Kidney (tissue), 22 donors: ENCODE measurements at places on chromosomes 4 and X. TPM values are rescaled to one million over a fixed set of nuclear protein-coding genes. Genes with fewer than 3 reads are reported as not detected.

- H3K4me3 ChIP-seq: no peak overlapping the region
- DNase-seq: no peak
- no peak overlapping the region for H3K27ac ChIP-seq
- H3K36me3 ChIP-seq: no peaks in the 10 kb centered on the region
Measured at GRCh38 chr4:174835536-174835935, 6.5 kb upstream of the GLRA3 start.

Gene PLS3
- 110 TPM for total RNA-seq

DNA sequence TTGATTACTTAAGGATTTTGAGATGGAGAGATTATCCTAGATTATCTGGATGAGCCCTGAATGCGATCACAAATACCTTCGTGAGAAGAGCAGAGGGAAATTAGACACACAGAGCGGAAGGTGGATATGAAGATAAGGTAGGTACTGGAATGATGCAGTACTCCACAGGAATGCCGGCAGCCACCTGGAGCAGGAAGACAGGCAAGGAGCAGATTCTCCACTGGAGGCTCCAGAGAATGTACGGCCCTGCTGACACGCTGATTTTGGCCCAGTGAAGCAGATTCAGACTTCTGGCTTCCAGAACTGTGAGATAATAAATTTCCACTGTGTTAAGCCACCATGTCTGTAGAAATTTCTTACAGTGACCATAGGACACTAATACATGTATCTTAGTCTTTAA, 79.4 kb upstream of the PITX2 start:
- no peaks in the 10 kb centered on the region for H3K27me3 ChIP-seq
- H3K36me3 ChIP-seq: no peaks in the 10 kb centered on the region
- no peaks in the 10 kb centered on the region for H3K4me1 ChIP-seq
- DNase-seq: no peak
- no peak overlapping the region for H3K4me3 ChIP-seq

DNA sequence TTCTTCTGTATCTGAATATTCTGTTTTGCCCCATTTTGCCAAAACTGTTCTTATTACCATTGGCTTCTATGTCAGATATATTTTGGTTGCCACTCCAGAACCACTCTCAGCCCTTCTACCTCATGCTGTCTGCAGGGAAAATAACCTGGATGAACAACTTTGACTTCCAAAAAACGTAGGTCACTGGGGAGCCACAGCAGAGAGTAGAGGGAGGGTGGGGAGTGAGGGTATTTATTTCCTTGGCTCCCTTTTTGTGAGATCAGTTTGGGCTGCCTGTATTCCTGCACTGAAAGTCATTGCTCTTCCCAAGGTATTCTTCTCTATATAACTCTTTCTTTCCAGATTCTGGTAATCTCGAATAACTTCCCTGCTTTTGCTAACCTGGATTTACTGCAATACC, 6.3 kb downstream of the BMPR1B start:
- DNase-seq: no peak
- no peaks in the 10 kb centered on the region for H3K27me3 ChIP-seq
- no peaks in the 10 kb centered on the region for H3K4me1 ChIP-seq
- no peak overlapping the region for H3K27ac ChIP-seq
- no peak overlapping the region for H3K4me3 ChIP-seq

- no peak overlapping the region for H3K4me3 ChIP-seq
- no peak overlapping the region for H3K27ac ChIP-seq
- H3K4me1 ChIP-seq: no peaks in the 10 kb centered on the region
Measured at GRCh38 chr4:140466146-140466545, 31.9 kb downstream of the MGAT4D start.

DNA sequence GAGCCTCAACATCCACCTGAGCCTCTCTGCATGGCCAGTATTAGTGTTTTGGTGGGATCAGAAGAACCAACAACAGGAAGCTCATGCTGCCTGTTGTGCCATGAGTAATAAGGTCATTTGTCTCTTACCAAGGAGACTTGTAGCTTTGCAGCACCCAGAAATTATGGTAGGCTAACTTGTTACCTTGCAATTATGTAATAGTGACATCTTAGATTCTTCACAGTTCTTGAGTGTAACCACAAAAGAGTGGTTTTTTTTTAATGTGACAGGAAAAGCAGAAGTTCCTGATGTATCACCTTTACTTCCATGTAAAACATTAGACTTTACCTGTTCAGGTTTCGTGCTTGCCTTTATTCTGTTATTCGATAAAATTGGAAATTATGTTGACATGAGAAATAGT, 263.9 kb upstream of the CXXC4 start:
- DNase-seq: no peak
- no peak overlapping the region for H3K4me3 ChIP-seq
- H3K4me1 ChIP-seq: no peaks in the 10 kb centered on the region
- no peaks in the 10 kb centered on the region for H3K36me3 ChIP-seq
- H3K27me3 ChIP-seq: no peaks in the 10 kb centered on the region
- no peak overlapping the region for H3K27ac ChIP-seq

DNA sequence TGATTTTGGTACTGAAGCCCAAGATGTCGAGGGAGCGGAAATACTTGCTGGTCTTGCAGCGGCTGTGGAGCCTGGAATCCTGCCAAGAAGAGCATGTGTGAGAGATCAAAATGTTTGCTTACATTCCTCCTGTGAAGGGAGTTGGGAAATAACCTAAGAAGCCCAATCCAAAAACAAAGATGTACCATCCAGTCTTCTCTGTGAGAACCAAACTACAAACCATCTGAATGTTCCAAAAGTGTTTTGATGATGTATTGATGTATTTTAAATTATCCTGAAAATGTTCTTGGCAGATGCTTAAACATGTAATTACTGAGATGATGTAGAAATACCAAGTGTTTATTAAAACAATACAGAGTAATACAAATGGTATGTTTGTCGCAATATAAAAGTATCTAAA, 10.1 kb upstream of the ADH1A start:
- no peaks in the 10 kb centered on the region for H3K4me1 ChIP-seq
- H3K4me3 ChIP-seq: no peak overlapping the region
- peak; percentile 91 for DNase-seq
- H3K36me3 ChIP-seq: no peaks in the 10 kb centered on the region

DNA sequence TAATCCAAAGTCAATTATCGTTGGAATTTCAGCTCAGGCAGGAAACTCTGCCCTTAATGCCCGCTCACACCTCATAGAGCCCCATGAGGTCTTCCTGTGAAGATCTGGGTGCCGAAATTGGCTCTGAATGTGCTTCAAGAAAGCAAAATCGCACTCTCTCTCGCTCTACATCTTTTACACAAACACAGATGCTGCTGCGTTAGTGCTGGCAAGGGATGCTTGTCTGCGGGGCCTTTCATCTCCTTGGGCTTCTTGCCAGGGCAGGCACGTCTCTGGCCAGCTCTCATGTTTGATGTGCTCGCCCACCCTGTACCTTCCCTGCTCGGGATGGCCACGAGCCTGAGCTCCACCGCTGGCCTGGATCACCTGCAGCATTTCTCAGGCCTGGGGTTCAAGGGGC, 66.5 kb downstream of the CLCN4 start:
- no peaks in the 10 kb centered on the region for H3K36me3 ChIP-seq
- H3K27ac ChIP-seq: no peak overlapping the region

GRCh38 chr4:87632469-87632868, 17.6 kb upstream of the DMP1 start:
- H3K36me3 ChIP-seq: no peaks in the 10 kb centered on the region
- no peaks in the 10 kb centered on the region for H3K27me3 ChIP-seq
- no peaks in the 10 kb centered on the region for H3K4me1 ChIP-seq
- no peak overlapping the region for H3K4me3 ChIP-seq
- DNase-seq: no peak
- H3K27ac ChIP-seq: no peak overlapping the region

DNA sequence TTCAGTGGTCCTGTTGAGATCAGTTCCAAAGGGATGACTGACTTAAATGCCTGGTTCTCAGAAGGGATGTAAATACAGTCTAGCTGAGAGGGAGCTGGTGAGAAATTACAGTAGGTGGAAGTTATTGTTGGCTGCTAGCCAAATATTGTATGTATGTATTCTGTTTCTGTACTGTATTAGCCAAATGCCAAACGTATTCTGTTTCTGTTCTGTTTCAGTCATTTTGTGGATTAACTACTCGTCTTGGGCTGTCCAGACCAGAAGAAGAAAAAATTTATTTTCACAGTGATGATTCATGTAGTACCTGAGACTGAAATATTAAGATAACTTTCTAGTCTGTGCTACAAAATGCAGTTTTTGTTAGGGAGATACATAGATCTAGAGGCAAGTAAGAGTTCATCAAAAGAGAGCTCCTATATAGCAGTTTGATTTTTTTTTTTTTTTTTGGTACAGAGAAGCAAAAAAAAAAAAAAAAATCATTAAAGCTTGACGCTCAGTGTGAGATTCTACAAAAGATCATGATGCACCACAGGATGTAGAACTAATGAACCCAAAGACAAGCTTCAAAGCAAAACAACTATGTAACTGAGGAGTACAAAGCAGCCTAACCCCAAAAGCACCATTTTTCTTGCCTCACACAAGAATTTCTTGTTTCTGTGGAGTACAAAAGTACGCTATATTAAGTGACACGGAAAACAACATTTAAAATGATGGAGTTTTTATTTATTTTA, 54.8 kb downstream of the CASP6 start:
- no peaks in the 10 kb centered on the region for H3K4me1 ChIP-seq
- no peaks in the 10 kb centered on the region for H3K27me3 ChIP-seq
- no peak for DNase-seq
- no peak overlapping the region for H3K27ac ChIP-seq
- H3K4me3 ChIP-seq: no peak overlapping the region

DNA sequence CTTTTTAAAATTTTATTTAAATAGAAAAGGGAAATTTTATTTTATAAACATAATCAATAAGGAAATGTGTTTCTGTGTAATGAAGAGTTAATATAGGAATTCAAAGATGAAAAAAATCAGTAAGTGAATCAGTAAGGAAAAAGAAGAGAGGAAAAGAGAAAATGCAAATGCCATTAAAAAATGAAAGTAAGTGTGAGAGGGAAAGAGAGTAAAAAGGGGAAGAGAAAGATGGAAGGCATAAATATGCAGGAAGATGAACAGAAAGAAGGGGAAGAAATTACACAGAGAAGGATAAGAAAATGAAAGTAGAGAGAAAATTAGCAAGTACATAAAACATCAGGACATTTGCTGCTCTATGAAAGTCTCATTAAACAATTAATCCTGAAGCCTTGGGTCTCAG, 349.9 kb downstream of the FSTL5 start:
- no peaks in the 10 kb centered on the region for H3K27me3 ChIP-seq
- no peak overlapping the region for H3K4me3 ChIP-seq
- no peaks in the 10 kb centered on the region for H3K36me3 ChIP-seq

Gene CT55
- total RNA-seq: not detected

DNA sequence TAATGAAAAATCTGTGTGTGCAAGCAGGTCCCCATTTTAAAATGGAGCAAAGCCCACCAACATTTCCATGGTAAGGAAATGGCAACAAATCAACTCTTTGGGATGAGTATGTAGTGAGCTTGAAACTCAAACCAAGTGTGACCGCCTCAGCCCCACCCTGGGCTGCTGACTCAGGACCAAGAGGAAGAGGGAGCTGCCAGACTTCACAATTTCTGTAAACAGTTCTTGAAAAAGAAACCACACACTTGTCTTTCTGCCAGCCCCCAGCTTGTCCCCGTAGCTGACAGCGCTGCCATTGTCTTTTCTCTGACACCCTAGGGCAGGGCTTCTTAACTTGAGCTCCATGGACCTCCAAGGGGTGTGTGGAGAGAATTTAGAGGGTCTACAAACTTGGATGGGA, 10.3 kb downstream of the RTL5 start:
- H3K36me3 ChIP-seq: no peaks in the 10 kb centered on the region
- H3K27ac ChIP-seq: peak overlapping the region; percentile 77
- H3K27me3 ChIP-seq: no peaks in the 10 kb centered on the region
- H3K4me1 ChIP-seq: peaks cover 5% of the 10 kb centered on the region
- DNase-seq: peak; percentile 48

DNA sequence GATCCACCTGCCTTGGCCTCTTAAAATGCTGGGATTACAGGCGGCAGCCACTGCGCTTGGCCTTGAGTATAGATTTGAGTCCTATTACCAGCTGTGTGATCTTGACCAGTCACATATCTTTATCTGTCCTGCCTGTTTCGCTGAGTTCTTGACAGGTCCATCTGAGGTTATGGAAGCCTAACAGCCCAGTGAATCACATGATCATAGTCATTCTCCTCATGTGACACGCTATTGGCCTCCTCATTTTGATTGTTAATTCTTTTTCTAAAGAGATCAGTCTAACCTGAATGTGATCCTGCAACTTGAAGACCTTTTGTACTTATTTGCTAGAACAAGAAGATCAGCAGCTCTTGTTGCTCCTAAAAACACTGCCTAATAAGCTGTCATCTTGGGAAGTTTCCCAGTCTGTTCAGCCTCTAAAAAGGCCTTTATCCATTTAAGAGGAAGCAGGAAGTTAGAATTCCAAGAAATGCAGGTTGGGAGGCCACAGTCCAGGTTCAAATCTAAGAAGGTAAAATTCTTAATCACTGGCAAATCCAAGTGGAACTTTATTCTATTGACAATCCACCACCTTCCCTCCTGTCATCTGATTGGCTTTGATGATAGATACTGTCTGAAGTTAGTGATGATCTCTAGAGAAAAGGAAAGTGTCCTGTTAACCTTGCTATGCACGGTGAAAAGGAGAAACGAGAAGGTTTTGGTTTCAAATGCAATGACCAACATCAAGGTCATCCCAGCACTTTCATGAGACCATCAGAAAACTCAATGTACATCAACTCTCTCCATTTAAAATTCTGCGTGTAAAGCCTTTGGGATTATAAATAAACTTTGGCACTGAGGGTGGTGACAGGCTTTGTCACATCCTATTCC, 86.9 kb downstream of the CHRNA9 start:
- H3K27me3 ChIP-seq: no peaks in the 10 kb centered on the region
- DNase-seq: no peak
- H3K27ac ChIP-seq: peak overlapping the region; percentile 5
- no peak overlapping the region for H3K4me3 ChIP-seq
- H3K4me1 ChIP-seq: peaks cover 24% of the 10 kb centered on the region
- H3K36me3 ChIP-seq: no peaks in the 10 kb centered on the region

DNA sequence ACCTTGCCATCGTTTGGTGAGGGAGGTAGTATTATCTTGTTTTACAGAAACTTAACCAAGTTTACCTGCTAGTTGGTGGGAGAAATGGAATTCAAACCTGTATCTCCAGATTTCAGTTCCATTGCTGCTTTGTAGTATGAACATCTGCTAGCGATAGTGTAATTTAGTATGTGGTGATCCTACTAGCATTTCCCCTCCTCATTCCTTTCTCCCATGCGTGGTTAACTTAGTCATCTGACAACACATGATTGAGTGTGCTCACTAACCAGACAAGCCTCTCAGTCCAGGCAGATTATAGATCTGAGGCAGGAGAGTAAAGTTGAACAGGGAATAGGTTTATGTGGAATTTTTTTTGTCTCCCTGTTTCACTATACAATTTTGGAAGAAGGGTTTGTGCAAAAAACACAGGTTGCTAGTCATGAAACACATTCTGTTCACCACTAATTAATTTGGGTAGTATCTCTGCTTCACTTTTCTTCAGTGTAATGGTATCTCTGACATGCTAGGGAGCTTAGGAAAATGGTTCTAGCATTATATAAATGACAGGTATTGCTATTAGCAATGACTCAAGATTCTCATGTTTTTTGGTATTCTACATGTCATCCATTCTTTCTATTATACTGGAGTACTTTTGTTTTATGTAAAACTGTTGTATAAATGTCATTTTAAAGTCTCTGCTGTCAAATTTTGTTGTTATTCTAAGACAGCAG, 21.7 kb downstream of the RBPJ start:
- no peaks in the 10 kb centered on the region for H3K36me3 ChIP-seq
- H3K27me3 ChIP-seq: no peaks in the 10 kb centered on the region
- no peaks in the 10 kb centered on the region for H3K4me1 ChIP-seq
- no peak for DNase-seq
